ENCODE measurements at places on chromosomes 11 and 22.

DNA sequence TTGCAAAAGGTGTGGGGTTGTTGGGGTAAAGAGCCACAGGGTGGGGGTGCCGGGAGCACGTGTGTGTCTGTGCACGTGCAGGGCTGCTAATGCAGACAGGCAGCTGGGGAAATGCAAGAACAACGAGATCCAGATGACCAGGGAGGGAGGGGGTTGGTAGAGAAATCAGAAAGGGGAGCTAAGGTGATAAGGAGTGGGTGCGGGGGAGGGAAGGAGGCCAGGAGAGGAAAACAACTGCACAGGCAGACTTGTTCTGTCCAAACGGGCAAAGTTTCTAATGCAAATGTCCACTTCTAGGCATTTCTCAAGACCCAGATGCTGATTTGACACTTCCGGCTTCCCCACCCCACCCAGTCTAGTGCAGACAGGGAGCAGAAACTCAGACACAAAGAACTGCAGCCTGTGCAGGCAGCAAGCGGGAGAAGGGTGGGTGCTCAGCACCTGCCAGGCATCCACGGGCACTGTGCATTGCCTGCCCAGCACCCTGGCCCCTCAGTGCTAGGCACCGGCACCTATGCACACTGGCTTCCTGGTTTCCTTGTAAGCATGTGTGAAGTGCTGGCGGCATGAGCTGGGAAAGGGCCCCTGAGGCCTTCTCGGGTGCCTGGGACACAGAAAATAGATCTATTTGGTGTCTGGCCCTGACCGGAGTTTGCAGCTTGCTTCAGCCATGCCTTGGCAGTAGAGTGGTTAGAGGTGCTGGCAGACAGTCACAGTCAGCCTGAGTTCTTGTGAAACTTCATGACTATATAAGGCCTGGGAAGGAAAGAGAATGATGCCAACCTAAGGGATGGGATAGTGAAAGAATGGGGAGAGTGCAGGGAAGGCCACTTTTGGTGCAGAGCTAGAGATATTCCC lies 220.1 kb upstream of the SORL1-AS1 start:
- no peak for DNase-seq

DNA sequence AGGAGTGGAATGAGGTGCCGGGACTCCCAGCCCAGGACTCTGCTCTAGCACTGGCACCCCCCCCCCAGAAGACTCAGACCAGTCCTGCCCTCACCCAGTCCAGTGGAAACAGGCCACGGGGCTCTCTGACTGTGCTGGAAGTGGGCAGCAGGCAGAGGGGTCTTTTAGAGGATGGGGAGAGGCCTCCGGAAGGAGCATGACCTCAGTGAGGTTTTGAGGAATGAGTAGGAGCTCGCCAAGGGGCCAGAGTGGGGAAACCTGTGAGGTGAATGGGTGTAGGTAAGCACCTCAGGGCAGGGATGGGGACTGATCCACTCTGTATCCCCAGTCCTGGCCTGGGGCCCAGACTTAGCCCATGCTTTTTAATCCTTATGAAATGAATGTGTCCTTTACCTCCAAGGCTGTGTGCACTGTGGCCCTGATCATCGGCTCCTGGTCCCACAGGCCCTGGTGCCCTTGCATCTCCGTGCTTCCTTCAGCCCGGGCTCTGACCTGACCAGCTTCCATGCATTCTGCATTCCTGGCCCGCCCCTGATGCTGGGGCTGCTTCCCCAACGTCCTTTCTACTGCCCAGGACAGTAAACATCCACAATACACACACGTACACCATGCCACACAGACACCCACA lies 24.4 kb upstream of the RFPL3 start:
- DNase-seq = no peak

- no peak for DNase-seq
Observed at GRCh38 chr22:42185915-42186439, 55.4 kb upstream of the CYP2D6 start.

DNA sequence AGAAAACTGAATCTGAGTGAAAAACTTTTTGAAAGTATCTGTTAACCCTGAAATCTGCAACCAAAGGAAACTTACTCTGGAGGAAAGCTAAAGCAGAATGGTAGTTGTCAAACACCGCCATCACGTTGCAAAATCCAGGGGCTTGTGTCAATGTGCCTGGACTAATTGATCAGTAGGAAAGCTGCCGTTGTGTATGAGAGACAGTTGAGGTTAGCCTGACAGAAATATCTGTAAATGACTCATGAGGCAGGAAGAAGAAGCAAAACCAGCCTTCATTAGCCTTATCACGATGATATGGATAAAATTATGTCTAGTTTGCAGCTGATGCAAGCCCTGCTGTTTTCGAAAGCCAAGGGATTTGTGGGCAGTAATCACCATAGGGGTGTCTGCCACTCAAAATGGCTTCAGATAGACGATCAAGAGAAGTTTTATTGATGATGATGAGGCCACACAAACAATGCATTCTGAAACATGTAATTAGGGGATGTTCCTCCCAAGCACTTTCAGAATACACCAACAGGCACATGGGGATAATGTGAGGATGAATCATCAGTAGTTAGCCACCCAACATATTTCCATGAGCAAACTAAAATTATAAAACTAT lies 8.9 kb downstream of the SCGB1A1 start:
- DNase-seq = no peak

GRCh38 chr11:1792461-1792860 lies 28.7 kb upstream of the CTSD start:
- no peak for DNase-seq

DNA sequence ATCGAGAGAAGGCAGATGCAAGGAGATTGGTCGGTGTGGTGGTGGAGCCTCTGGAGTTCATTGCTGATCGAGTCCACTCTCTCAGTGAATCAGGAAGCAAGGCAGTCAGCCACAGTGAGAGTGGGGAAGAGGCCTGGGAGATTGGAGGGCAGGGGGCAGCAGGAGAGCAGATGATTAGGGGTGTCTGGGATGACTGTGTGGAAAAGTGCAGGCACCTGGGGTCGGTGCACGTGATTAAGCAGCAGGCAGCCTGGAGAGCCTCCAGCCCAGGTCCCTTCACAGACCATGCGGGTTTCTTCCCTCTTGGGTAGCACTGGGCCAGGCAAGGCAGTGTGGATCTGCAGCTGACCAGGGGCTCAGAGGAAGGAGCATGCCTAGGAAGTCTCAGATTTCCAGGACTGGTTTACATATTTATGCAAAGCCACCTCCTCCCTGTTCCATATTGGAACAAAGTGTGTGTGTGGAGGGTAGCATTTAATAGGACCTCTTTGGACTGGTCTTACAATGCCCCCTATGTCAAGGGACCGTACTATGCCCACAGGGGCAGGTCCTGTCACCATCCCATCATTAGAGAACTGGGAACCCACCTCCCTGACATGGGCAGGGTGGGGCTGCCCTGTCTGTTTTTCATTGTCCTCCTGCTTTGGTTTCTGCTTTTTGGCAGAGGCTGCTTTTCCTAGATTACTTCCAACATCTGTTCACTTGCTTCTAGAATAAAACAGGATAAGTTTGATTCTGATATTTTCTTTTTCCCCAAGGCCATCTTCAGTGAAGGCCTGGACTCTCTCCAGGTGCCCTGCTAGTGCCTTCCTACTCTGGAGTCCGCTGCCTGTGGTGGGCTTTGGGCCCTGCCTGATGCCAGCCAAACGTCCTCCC lies 14.0 kb upstream of the GDPD5 start:
- no peak for DNase-seq

DNA sequence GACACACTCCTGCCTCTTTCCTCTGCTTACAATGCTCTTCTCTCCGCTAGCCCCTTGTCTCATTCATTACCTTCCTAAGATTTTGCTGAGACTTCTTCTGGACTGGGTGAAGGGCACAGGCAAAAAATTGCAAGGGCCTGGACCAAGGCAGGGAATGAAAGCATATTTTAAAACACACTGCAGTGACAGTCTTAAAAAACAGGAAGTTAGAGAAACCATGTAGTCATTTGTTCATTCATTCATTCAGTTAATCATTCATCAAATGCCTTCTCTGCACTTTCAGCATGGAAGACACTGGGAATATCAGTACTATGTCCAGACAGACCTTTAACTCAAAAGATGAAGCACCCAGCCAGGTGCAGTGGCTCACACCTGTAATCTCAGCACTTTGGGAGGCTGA lies 44.9 kb upstream of the SWAP70 start:
- no peak for DNase-seq

DNA sequence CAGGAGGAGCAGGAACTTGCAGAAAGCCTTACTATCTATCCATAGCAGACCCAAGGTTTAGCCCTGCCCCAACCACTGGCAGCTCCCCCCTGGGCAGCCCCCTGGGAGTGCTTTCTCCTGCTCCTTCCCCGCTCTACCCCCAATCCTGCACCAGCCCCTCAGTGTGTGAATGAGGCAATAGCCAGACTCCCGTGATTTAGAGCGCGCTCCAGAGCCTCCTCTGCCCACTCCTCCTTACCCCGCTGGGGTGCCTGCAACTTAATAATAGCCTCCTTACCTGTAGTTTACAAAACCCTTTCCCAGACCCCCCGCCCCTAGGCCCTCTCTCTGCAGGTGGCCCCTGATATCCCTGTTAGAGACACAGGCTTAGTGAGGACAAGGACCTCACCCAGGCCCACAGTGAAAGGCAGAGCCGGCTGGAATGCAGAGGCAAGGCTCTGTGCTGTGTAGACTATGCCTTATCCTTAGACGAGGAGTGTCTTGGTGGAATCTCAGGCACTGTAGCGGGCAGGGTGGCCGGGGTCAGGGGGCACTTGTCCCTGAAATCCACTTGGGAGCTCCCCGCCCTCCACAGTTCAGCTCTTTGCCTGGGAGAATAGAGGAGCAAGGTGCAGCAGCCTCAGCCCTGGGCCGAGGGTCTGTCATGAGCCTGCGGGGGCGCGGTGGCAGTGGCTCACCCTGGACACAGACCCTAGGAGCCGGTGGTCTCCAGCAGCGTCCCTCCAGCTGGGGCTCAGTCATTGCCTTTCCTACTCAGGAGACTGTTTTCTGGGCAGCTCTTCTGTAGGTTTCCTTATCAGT lies 4.3 kb upstream of the CARNS1 start:
- DNase-seq = no peak

DNA sequence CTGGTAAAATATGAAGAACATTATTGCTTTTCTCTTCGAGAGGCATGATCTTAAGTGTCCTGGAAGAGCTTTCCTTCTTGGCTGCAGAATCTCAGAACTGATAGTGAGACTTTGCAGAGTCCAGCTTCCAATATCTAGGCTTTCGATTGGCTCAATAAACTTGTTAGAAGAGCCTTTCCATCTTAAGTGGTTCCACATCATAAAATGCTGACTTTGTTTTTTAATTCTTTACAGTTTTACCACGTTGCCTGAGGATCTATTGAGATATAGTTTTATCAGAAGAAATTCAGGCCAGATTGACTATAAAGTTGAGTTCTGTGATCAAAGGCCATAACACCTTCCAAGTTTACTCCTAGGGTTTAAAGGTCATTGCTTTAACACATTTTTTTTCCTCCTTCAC lies 15.6 kb upstream of the DNAJB7 start:
- DNase-seq = no peak

DNA sequence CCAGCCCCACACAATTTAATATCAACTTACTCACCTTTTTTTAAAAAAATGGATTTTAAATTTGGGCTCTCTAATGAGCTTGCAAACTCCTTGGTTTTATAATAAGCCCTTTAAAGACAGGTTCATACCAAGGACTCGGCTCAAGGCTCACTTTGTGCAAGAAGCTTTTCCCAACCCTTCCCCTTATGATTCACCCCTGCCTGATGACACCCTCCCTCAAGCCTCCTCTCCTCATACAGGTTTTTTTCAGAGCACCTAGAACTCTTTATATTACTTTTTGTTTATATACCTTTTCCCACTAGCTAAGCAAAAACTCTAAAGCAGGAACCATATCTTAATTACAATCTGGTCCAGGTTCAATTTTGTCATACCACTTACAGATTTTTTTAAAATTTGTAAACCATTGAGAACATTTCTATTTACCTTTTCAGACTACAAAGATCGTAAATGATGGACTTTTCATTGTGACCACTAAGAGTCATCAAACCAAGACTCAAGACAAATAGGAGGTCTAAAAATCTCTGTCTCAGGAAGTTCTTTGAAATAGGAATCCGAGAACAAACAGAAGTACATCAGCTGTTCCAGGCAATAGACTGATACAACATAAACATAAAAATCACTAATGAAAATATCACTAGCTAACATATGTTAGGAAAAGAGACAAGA lies 13.1 kb upstream of the EXPH5 start:
- no peak for DNase-seq

DNA sequence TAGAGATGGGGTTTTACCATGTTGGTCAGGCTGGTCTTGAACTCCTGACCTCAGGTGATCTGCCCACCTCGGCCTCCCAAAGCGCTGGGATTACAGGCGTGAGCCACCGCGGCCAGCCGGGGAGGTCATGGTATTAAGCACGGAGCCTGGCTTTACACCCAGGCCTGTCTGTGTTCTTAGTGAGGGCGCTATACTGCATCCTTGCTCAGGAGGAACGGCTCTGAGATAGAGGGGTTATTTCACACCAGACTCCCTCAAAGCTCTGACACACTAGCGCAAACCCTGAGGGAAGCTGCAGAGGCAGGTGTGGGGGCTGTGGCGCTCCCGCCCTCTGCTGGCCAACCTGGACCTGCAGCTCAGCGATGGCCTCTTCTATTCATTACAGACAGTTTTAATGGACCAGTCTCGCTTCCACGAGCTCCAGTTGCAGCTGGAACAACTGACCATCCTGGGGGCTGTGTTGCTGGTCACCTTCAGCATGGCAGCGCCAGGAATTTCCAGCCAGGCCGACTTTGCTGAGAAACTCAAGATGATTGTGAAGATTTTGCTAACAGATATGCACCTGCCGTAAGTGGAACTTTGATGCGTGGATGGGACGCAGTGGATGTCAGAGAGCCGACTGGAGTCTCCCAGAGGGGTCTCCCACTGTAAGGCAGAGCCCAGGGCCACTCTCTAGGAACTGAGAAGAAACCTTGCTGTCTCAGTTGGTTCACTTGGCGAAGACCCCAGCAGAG lies 26.2 kb downstream of the TCP11L1 start:
- DNase-seq = peak; percentile 54

GRCh38 chr11:90252053-90252452 lies 29.2 kb upstream of the CHORDC1 start:
- DNase-seq = no peak

DNA sequence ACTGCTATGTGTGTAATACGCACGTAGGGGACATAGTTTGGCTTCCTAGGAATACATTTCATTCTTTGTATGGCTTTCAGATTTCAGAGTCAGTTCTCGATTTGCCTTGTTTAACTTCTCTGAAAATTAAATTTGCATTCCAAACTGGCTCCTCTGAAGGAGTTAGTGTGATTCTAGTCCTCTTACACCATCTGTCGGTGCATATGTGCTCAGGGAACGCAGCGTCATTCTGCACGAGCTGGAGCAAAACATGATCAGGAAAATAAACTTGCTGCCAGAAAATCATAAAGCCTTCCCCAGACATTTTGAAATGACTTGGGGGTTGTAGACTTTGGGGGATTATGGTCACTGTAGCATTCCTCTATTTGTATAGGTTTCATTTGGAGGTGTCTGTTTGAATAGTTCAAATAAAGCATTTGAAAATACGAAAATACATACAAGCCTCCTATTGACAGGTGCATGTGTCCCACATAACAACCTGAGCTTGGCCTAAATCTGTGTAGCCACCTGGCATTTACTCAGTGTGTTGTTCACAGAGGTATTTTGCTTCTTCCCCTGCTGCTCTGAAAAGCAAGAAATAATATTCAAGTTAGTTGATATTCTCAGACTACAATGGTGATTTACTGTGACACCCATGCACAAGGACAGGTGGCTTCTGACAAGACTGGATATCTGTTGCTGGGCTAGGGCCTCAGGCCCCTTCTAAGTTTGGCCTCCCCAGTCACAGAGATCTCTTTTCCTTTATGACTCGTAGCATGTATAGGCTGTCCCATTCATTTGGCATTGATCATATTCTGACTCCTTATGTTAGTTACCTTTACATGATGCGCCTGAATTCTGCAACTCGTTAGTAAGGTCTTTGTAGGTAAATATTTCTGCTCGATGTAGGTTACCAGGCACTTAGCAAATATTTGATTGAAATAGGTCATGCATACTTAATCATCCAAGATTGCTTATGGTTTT lies 81.6 kb upstream of the SORL1-AS1 start:
- DNase-seq = no peak
